ENCODE measurements at places on chromosomes 4 and X.

- no peak for DNase-seq
These were observed 1499.7 kb upstream of the AGA start for GRCh38 chr4:178941975-178942374.

DNA sequence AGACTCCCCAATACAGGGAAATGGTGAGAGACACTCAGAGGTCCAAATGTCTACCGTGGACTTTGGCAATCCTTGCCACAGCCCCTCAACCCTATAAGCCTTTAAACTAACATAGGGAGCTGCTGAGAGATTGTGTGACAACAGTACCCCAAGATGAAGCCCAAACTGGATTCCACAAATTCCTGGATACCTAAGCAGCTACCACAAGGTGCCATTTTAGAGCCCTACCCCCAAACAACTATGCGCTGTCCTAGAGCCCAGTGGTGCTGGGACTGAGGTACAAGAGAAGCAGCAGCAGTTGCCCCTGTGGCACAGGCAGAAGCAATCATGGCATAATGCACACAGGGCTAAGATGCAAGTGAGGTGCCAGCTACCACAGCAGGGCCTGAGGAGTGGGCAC is 2.7 kb upstream of the TMPRSS11F start:
- DNase-seq, result no peak

GRCh38 chrX:20274121-20274520 is 7.4 kb upstream of the RPS6KA3 start:
- no peak for DNase-seq

DNA sequence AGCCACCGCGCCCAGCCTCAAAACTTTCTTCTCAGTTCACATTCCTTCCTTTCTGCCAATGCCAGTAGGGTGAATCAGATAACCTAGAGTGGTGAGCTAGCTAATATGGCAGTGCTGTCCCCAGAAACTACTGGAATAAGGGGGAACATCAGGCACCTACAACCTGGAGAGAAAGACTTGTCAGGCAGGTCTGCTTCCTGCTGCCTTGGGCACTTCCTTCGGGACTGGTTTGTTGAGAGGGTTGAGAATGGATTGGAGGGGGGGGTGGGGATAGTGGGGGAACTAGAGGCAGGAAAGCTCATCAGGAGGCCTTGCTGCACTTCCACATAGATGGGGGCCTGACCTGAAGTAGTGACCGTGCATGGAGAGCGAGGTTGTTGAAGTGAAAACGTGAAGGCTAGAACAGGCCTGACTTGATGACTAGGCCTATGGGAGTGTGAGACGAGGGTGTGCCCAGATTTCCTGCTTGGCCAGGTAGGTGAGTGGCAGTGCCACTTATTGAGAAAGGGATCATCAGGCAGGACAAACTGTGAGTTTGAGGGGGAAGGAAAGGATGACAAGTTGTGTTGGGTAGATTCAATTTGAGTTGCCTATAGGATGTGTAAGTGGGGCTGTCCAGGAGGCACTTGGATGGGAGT is 33.4 kb downstream of the SLC25A5 start:
- DNase-seq, result no peak

GRCh38 chr4:2570551-2571222 is 34.2 kb downstream of the FAM193A start:
- DNase-seq, result no peak

GRCh38 chrX:11321986-11322385 is 28.8 kb downstream of the AMELX start:
- DNase-seq, result no peak

Data from activated CD4-positive, CD25-positive, alpha-beta regulatory T cell treated with anti-CD3 and anti-CD28 coated beads, Interleukin-2, amount 50 U/mL, for 16 hours (primary cell).